Activated naive CD4-positive, alpha-beta T cell (primary cell): ENCODE measurements at places on chromosomes 5 and 9.

- no peak for DNase-seq
Measured at GRCh38 chr9:129585352-129585751, 35.5 kb downstream of the C9orf50 start.

- DNase-seq, result no peak
Measured at GRCh38 chr5:673161-673830, 19.9 kb downstream of the TPPP start.

- DNase-seq, result no peak
Measured at GRCh38 chr9:37626708-37627292, 24.0 kb upstream of the FRMPD1 start.

DNA sequence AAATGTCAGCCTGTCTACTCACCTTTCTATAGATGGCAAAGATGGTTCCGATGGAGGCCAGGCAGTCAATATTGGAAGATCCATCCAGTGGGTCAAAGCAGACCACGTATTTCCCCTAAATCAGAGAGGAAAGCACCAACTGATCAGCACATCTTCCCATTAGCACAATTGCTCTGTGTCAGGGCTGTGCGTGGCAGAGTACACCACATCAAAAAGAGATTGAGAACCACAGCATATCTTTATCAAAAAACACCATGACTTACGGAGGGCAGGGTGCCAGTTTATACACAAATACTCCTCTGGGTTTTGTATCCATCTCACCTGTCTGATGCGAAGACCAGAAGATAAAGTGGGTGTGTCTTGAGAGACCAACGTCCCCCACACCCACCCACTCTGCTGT, 9.1 kb downstream of the FBP2 start:
- DNase-seq, result no peak

DNA sequence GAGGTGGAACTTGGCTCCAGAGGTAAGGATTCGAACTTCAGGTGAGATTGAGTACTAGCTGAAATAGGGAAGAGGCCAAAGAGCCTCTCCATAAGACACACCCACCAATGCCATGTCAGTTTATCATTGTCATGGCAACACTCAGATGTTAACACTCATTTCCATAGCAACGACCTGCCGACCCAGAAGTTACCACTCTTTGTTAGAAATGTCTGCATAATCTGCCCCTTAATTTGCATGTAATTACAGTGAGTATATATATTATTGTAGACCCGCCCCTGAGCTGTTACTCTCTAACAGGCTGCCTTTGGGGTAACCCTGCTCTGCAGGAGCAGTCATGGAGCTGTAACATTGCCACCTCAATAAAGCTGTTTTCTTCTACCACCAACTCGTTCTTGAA, 10.2 kb upstream of the NTRK2 start:
- DNase-seq, result no peak
